Glutamatergic neuron (in vitro differentiated cells): ENCODE measurements at places on chromosomes 13 and 19.

DNA sequence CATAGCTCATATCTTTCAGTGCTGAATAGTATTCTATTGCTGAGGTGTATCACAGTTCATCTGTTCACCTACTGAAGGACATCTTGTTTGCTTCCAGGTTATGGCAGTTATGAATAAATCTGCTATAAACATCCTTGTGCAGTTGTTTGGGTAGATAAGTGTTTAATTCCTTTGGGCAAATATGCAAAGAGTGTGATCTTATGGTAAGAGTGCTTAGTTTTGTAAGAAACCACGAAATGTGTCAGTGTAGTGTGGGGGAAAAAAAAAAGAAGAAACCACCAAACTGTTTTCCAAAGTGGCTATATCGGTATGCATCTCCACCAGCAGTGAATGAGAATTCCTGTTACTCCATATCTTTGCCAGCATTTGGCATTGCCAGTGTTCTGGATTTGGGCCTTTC is 93.3 kb downstream of the PIBF1 start:
- no peak for DNase-seq

DNA sequence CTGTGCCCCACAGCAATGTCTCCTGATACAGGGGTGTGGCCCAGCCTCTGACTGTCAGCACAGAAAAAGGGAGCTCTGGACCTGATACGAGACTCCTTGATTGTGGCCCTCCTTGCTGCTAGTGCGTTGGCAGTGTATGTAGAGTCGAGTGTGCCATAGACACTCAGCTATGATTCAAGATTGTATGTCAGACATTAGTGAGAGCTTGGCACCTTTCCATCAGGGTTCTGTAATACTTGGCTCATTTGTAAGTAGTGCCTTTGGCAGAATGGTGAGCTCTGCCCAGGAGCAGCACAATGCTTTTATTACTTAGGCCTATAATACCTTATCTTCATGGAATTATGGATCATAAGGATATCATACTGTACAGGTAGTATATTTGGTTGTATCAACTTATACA is 83.4 kb downstream of the ATP8A2 start:
- no peak for DNase-seq

- DNase-seq: no peak
Observed at GRCh38 chr13:39961036-39961435, 305.6 kb downstream of the COG6 start.

- DNase-seq: no peak
Observed at GRCh38 chr19:4577020-4577782, 17.7 kb upstream of the SEMA6B start.

GRCh38 chr13:35016362-35017112 is 74.5 kb downstream of the NBEA start:
- no peak for DNase-seq

- no peak for DNase-seq
Observed at GRCh38 chr13:79271616-79272015, 134.4 kb downstream of the RBM26 start.

GRCh38 chr19:14511229-14511593 is 7.0 kb downstream of the DNAJB1 start:
- no peak for DNase-seq

DNA sequence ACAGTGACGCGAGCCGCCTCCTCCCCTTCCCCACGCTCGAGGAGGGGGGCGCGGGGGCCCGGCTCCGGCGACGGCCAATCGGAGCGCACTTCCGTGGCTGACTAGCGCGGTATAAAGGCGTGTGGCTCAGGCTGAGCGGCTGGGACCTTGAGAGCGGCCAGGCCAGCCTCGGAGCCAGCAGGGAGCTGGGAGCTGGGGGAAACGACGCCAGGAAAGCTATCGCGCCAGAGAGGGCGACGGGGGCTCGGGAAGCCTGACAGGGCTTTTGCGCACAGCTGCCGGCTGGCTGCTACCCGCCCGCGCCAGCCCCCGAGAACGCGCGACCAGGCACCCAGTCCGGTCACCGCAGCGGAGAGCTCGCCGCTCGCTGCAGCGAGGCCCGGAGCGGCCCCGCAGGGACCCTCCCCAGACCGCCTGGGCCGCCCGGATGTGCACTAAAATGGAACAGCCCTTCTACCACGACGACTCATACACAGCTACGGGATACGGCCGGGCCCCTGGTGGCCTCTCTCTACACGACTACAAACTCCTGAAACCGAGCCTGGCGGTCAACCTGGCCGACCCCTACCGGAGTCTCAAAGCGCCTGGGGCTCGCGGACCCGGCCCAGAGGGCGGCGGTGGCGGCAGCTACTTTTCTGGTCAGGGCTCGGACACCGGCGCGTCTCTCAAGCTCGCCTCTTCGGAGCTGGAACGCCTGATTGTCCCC is at the start of gene JUNB:
JUNB (plus strand) TSS at position 142 of the 706 bp plus-strand sequence; CDS start at position 428, 286 bp downstream.
- peak; percentile 93 for DNase-seq

DNA sequence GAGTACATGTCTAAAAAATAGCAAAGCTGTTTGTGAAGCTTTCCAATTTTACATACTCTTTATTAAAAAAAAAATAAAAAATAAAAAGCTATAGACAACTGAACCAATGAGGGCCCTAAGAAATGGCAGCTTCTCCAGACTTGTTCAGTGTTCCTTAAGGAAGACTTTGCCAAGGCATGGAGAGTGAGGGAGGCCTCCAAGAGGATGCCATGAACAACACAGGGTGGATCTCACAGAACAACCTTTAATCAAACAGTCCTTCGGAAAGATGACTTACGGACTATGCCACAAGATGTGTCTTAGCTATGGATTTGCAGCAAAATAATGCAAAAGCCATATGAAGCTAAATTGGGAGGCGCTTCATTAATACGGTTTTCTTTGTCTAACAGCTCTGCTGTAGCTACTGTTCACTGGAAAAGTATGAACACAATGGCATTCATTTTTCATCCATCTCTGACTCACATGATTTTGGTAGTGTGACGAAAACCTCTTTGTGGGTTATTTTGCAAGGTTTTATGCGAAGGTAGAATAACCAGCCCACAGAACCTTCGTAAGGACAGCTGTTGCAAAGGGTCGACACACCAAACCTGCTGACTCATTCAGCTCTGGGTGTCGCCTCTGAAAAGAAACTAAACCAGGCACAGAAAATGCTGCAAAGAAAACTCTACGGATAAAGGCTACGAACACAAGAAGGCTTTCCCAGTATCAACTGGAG is 27.7 kb downstream of the EFNB2 start:
- no peak for DNase-seq

GRCh38 chr19:45607071-45608029 is 5.3 kb upstream of the GPR4 start:
- peak; percentile 80 for DNase-seq

DNA sequence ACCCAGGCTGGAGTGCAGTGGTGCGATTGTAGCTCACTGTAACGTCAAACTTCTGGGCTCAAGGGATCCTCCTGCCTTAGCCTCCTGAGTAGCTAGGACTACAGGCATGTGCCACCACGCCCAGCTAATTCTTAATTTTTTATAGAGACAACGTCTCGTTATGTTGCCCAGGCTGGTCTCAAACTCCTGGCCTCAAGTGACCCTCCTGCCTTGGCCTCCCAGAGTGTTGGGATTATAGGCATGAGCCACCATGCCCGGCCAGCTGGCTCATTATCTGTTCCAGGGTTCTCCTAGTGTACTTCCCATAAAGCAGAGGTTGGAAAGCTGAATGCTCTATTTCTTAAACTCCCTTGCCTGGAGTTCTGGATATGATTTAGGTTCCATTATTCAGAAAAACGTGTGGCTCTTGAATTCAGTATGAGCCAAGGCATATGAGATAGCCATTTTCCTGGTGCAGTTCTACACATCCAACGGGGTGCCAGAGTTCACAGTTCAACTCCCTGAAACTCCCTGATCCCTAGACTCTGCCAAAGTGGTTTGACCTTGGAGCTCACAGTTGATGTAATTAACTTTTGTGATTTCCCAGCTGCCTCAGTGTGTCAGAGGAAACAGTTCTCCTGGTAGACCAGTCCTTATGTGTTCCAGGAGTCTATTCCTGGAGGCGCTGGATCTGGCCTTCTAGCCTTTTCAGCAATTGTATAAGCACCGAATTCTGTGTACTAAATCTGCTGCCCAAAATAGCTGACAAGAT is 21.6 kb downstream of the GPR183 start:
- DNase-seq: no peak

GRCh38 chr19:14563989-14564651 is 7.7 kb downstream of the NDUFB7 start:
- peak; percentile 52 for DNase-seq

- DNase-seq: peak; percentile 70
Observed at GRCh38 chr19:13118424-13119193, 545 bp downstream of the NACC1 start.

DNA sequence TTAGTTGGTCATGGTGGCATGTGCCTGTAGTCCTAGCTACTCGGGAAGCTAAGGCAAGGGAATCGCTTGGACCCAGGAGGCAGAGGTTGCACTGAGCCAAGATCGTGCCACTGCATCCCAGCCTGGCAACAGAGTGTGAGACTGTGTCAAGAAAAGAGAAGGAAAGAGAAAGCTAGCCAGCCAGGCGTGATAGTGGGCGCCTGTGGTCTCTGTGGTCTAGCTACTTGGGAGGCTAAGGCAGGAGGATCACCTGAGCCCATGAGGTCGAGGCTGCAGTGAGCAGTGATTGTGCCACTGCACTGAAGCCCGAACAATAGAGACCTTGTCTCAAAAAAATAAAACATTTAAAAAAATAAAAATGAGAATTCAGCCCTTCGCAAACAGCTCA is 33.3 kb downstream of the TIMM13 start:
- DNase-seq: no peak
